WTC11 (cell line): ENCODE measurements at places on chromosomes 7 and 10.

DNA sequence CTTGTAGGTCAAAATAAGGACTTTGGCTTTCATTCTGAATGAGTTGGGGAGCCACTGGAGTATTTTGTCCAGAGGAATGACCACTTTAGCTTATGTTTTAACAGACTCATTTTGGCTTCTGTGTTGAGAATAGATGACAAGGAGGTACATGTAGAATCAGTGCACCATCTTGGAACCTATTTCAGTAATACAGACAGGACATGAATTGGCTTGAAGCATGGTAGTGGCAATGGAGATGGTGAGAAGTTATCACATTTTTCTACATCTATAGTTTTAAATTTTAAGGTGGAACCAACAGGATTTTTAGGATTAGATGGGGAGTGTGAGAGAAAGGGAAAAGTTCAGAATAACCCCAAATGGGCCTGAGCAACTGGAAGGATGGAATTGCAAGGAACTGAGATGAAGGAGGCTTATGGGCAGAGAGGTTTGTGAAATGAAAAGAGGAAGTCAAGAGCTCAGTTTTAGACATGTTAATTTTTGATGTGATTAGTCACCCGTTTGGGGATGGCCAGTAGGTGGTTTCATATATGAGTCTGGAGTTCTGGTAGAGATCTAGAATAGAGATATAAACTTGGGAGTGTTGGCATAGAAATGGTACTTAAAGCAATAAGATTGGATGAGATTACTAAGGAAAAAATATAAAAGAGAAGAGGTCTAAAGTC is 89.2 kb upstream of the JAZF1 start:
- DNase-seq = no peak

- no peak for DNase-seq
These were observed 36.6 kb downstream of the TCF7L2 start for GRCh38 chr10:112986544-112987190.

DNA sequence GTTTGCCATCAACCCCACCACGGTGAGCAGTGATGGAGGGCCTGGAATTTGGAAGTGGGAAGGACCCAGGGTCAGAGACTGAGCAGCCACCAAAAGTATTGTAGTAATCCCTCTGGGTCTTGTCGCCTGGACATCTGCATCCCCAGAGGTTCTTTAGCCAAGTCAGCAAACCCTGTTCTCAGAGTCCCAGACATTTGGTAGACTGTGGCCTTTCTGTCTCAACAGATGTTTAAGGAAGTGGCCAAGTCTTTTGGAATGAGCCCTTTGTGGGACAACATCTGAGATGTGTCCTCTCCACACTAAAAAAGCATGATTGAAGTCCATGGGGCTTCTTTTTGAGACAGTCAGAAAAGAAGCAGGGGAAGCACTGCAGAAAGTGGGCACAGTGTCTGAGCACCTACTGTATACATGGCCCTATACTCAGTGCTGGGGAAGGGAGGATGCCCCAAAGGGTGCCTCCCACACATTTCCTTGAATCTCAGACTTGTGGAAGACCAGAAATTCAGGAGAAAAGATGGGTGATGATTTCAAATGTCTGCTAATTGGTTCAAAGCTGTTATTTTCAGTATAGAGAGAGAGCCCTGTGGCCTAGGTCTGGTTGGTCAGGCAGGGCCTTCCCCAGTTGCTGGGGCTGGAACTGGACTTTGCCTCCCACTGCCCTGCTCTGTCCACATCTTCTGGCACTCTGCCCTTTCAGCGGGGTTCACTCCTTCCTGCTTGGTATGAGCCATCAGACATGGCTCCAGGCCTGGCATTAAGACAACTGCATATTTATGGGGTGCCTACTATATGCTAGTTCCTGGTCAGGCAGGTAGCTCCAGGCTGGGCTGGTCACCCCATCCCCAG is 26.5 kb upstream of the VSIR start:
- DNase-seq = no peak

DNA sequence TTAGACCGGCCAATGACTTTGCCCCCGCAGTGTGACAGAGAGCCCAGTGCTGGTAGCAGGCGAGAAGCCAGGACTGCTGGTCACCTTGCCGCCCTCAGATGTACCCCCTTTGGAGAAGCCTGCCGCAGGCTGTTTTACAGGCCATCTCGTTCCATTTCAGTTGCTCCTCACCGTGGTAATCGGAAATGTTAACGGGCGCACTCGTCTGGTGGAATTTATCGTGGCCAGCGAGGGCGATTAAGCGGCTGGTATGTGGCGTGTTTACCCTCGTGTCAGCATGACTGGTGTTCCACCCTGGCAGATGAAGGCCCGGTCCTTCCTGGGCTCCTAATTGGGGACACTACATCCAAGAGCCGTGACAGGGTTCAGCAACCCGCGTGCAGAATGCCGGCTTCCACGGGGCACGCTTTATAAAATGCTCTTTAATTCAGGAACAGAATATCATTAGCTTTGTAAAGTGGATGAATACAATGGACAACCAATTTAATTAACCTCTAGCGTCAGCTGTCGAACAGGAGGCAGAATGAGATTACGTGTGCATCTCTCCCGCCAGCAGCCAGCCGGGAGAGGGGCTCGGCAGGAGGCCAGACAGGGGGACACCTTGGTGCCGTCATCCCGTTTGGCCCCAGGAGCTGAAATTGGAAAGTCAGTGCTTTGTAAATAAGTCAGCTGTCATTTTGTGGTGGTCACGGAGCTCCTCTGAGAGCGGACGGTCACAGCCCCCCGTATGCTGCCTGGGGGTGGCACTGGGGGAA is 108.3 kb downstream of the NKX6-2 start:
- DNase-seq = peak; percentile 5

- DNase-seq = no peak
These were observed 72.0 kb upstream of the VKORC1L1 start for GRCh38 chr7:65800890-65801341.

- no peak for DNase-seq
These were observed 209.5 kb downstream of the GLRX3 start for GRCh38 chr10:130345728-130346127.

DNA sequence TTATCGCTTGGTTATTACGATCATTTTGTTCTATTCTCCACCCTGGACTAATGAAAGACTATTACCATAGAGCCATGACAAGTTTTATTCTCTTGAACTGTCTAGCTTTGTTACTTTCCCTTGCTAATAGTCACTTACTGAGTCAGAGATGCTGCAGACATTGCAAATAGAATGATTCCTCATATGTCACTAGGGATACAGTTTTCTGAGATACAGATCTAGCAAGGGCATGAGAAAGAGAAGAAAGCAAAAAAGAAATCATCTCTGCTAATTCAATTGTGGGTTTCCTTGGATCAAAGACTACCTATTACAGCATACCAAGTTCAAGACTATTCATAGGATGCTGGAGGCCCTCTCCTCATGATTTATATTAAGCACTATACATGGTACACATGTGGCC is 204.3 kb downstream of the MBL2 start:
- DNase-seq = no peak

DNA sequence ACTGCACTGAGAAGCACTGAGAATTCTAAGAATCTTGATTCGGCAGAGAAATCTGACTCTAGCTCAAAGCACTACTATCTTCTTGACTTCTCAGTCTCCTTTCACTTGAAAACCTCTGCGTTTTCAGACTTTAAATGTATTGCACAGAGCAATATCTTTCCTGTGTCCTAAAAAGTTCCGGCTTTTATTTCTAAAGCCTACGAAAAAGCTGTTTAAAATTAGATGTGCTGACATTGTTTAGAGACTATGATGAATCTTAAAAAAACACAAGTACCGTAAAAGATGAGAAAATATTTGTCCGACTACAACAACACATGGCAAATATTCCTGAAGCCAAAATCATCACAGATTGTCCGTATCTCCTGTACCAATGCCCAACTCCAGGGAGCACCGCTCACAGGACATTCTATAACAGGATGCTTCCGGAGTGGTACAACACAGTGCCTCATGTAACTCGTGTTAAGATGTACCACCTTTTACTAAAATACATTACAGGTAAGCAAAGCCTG is 136.9 kb downstream of the CUBN start:
- DNase-seq = no peak

- DNase-seq = no peak
These were observed 229.5 kb downstream of the ARHGAP21 start for GRCh38 chr10:24494236-24494635.

GRCh38 chr7:76047305-76047810 is 442 bp downstream of the STYXL1 start:
- DNase-seq = no peak

GRCh38 chr10:72037811-72038210 is 50.5 kb downstream of the SPOCK2 start:
- DNase-seq = no peak

- DNase-seq = no peak
These were observed 217.3 kb downstream of the CELF2 start for GRCh38 chr10:11234857-11235531.

DNA sequence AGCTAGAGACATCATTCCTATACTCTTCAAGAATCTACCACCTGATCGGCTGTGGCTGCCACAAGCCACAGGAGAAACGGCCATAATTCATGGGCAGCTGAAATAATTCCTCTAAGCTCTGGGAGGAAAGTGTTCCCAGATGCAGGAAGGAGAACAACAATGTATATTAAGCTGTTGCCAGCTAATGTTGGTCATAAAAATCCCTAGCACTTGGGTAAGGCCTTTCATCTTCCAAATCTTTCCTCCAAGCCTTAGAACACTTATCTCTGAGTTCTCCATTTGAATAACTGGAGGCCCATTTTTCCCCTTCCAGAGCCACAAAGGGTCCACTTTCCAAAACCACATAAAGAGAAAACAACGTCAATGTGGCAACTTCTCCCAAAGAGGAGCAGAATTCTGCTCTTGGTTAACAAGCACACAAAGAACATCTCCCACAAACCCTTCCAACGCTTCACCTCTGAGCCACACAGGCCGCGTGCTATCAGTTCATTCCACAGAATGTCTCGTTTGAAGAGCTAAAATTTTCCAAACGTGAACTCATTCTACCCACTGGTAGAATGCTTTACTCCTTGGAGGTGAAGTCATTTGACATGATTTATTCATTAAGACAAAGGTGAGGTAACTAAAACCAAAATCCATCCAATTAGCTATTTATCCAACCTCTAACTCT is 11.2 kb downstream of the KCNMA1 start:
- no peak for DNase-seq

DNA sequence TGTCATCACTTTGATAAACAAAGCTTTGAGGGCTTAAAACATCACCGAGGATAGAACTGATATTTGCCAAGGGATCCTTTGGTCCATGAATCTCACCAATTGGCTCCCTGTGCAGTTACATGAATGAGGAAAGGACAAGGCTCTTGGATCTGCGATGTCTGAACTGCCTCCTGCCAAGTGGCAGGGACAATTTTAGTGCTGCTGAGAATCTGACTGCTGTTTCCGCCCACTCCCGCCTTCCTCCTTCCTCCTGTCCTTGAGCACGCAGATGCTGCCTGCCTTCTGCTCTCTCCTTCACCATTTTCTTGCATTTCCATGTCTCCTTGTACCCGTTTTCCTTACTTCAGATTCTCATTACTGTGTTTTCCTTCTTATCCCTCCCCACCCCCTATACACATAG is 26.8 kb upstream of the ITPRID1 start:
- no peak for DNase-seq

DNA sequence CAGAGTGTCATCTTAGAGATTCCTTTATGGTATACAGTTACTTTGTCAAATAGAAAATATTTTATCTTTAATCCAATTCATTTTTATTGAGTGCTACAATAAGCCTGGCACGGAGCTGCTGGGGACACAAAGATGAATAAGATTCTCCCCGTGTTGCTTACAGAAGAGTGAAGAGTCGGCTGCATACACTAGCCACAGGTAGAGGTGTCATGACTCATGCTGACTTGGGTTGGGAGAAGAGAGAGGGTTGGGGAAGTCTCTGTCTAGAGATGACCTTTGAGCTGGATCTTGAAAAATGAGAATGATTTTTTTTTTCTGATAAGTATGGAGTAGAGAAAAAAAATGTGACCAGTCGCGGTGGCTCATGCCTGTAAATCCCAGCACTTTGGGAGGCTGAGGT is 289.9 kb upstream of the CELF2 start:
- DNase-seq = no peak

GRCh38 chr7:20749906-20750305 is 36.8 kb downstream of the SP8 start:
- no peak for DNase-seq

DNA sequence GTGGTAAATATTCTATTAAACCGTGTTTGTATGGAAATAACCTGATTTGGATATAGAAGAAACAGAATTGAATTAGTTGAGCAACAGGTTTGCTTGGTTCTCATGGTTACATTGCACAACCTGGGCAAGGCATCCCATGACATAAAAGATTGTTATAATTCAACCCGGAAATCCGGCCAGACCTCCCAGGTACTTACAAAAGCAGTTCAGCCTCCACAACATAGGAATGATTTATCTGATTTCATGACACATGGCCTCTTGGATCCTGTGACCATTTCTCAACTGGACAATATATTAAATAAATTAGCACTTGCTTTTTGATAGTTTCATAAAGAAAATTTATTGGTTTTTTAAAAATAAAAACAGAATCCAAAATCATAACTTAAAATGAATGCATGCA is 55.1 kb upstream of the PTPN12 start:
- no peak for DNase-seq

- DNase-seq = no peak
These were observed 377.6 kb downstream of the PHTF2 start for GRCh38 chr7:78176171-78176570.

DNA sequence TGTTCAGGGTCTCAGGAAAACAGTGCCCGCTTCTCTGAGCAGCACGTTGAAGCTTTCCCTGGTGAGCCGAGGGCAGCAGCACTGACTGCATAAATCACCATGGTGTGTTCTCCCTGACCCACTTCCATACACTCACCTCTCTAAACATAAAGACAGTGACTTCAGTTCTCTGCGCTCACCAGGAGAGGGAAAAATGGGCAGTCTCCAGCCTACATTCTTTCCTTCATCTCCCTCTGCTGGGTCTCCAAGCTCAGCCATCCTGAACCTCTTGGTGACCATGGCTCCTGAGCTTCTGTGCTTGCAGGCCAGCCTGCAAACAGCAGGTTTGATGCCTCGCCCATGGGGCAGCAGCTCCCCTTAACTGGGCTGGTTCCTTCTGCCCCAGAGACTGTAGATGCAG is 236.6 kb upstream of the ZNF32 start:
- no peak for DNase-seq

DNA sequence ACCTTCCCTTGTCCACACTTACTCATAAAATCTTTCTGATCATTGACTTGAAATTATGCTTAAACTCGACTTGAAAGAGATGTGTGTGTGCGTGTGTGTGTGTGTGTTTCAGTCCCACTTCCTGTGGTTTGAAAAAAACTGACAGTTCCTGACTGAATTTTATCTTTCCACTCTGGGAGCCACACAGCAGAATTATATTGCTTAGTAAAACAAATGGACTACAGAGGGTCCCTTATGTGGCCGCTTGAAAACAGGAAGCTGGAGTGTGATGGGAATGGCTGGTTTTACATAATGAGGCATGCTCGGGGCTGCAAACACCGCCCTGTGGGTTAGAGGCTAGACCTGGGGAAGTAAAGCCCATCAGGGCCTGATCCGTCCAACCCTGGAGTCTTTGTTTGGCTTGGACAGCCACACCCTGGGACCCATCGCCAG is 54.8 kb downstream of the LYZL1 start:
- DNase-seq = no peak

- no peak for DNase-seq
These were observed 821.0 kb upstream of the IGFBP3 start for GRCh38 chr7:46741938-46742540.

GRCh38 chr7:7151865-7152264 is 30.5 kb upstream of the C1GALT1 start:
- DNase-seq = no peak

- DNase-seq = no peak
These were observed 81.2 kb upstream of the TMEM248 start for GRCh38 chr7:66839814-66840213.

- no peak for DNase-seq
These were observed 95.0 kb upstream of the SDK1 start for GRCh38 chr7:3206101-3206500.
